Right ventricle myocardium inferior (tissue), 1 donor: ENCODE measurements at places on chromosomes 2 and 18. TPM values are rescaled to one million over a fixed set of nuclear protein-coding genes. Genes with fewer than 3 reads are reported as not detected.

GRCh38 chr2:16026816-16027501, 86.6 kb downstream of the MYCN start:
- no peak for DNase-seq

Gene ANKRD62
- not detected for total RNA-seq

Gene CCDC85A
- total RNA-seq, result 5.3 TPM

DNA sequence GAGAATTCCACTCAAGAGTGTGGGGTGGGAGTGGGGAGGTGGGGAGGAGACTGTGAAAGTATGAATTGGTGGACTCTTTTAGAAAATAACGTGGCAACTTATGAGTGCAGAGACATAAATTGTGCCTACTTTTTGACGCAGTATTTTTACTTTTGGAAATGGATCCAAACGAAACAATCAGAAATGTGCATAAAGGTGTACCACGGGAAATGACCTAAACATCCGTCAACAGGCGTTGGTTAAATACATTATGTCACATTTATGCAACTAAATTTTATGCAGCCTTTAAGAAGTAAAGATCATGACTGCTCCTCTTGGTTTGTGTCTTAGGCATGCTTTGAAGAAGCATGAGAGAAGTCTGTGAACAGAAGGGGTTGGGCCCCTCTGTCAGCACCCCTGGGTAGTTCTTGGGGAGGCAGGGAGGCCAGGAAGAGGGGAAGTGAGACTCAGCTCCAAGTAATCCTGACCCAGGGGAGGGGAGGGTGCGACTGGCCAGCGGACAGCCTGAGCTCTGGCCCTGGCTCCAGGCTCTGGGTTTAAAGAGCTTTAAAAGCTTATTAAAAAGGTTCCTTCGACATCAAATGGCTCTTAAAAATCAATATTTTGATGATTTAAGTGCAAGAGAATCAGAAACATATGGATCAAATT, 126.4 kb upstream of the HAAO start:
- DNase-seq, result peak; percentile 31

Gene CDH2
- total RNA-seq, result 293 TPM
